Activated CD8-positive, alpha-beta T cell treated with anti-CD3 and anti-CD28 coated beads for 36 hours (primary cell): ENCODE measurements at places on chromosomes 16 and 17. TPM values are rescaled to one million over a fixed set of nuclear protein-coding genes. Genes with fewer than 3 reads are reported as not detected.

GRCh38 chr17:48541036-48541576 is 3.8 kb downstream of the HOXB2 start:
- peak; percentile 27 for DNase-seq

- peak; percentile 55 for DNase-seq
These were observed 676 bp downstream of the CPD start for GRCh38 chr17:30379303-30379902.

DNA sequence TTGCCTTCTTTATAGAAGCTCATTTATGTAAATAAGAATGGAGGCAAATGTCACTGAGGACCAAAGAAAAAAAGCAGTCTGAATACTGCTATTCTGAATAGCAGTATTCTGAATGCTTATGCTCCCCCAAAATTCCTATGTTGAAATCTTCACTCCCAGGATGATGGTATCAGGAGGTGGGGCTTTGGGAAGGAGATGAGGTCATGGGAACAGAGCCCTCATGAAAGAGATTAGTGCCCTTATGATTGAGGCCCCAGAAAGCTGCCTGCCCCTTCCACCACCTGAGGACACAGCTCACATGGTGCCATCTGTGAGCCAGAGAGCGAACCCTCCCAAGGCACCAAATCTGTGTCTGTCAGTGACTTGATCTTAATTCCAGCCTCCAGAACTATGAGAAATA is 28.8 kb downstream of the HEATR6 start:
- no peak for DNase-seq

DNA sequence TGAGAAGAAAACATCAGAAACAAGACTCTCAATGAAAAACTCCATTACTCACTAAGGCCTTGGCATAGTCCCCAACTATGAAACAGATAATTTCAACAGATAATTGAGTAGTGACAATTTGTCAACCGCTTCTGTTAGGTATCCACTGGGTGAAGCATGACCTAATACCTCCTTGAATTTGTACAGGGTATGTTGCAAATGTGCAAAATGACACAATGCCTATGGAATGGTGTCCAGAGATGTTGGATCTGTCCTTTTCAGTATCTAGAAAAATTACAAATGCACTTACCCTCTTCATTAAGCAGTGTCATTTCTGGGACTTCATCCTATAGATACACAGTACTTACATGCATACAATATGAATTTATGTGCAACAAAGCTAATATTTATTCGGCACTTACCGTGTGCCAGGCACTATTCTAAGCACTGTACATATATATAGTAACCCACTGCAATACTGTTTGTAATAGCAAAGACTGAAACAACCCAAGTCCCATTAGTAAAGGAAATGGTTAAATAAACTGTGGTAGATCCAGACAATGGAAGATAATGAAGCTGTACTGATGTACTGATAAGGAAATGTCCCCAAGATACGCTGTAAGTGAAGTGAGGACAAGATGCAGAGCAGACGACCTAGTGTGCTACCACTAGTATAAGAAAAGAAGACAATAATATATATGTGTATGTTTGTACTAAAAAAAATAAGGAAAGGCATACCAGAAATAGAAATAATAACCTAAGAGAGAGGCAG is 21.4 kb upstream of the SLC6A4 start:
- no peak for DNase-seq

DNA sequence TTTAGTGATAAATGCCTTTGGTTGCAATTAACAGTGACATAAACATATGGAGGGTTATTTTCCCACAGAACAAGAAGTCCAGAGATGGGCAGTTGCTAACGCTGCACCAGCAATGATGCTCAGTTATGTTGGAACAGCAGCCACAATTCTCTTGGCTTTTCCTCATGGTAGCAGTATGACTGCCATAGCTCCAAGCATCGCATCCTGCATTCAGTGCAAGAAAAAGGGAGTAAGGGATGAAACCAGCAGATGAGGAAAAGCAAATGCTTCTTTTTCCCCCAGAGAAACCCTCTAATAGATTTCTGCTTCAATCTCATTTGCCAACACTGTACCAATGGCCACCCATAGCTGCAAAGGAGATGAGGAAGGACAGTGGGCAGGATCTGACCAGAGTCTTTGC is 13.0 kb upstream of the ZCCHC14 start:
- DNase-seq: no peak

DNA sequence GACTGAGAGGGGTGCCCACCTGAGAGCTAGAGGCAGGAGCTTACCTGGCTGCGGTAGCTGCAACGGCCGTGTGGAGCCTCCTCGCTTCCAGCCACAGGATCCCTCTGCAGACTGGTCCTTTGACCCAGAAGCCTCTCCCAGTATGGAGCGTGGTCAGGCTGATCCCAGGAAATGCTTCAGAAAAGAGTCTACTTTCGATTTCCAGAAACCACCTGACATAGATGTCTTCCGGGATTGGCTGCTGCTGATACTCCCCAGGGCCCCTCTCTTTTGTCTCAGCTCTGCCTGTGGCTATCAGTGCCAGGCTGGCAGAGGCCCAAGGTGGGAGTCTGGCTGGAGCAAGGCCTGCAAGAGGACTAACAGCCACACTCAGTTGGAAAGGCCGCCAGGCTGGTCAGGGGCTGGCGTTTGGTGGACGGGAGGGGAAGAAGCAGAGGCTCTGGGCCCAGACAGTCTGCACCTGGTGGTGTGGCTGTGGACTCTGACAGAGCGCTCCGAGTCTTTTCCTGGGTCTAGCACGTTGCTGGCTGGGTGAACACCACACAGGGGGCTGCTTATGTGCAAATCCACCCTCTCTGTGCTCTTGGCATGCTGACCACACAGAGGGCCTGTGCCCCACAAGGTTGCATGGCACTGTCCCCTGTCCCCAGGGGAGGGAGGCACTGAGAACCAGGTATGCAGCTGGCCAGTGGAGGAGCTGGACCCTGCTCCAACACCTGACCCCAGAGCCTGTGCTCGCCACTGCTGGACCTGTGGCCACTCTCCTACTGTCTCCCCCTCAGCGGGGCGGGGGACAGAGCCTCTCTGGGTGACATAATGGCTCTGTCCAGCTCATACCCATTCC is at the start of gene LGALS3BP:
Gene LGALS3BP, minus strand, starts transcription at position 144 of the 844 bp plus-strand sequence. CDS start 2,732 bp downstream, outside the sequence.
- DNase-seq: peak; percentile 54

DNA sequence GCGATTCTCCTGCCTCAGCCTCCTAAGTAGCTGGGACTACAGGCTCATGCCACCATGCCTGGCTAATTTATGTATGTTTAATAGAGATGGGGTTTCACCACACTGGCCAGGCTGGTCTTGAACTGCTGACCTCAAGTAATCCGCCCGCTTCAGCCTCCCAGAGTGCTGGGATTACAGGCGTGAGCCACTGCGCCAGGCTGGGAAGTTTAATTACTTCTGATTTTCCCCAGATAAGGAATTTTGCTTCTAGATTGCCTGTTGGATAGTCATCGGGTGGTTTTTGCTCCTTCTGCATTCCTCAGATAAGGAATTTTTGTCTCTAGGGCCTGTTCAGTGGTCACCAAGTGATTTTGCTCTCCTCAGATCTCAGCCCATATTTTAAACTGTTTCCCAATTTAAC is 112.5 kb downstream of the MAP2K4 start:
- DNase-seq: no peak

GRCh38 chr17:79830303-79830702 is 8.9 kb downstream of the CBX4 start:
- DNase-seq: no peak

GRCh38 chr16:50202926-50203624 is 50.0 kb downstream of the TENT4B start:
- no peak for DNase-seq

DNA sequence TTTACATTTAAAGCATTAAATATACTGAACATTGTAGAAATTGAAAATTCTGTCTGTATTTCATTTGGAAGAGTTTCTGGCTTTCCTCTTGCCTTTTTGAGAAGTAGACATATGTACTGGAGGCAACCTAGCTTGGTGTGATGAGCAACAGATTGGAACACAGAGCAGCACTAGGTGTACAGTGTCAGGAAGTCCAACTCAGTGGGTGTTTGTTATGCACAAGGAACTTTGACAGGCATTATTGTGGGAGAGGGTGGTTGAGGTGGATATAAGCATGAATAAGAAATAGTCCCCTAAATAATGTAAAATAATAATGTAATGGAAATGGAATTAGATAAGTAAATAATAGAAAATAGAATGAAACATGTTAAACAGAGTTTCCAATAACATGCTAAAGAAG is 58.1 kb downstream of the PPM1E start:
- DNase-seq: no peak

Gene MYL4
- total RNA-seq: not detected

Gene UNC13D
- 144 TPM for total RNA-seq

Gene ZACN
- 2.3 TPM for total RNA-seq

Gene HSPB9
- 0.41 TPM for total RNA-seq

Gene ODAD4
- total RNA-seq: 0.81 TPM
